ENCODE measurements at places on chromosomes 3 and 15.

DNA sequence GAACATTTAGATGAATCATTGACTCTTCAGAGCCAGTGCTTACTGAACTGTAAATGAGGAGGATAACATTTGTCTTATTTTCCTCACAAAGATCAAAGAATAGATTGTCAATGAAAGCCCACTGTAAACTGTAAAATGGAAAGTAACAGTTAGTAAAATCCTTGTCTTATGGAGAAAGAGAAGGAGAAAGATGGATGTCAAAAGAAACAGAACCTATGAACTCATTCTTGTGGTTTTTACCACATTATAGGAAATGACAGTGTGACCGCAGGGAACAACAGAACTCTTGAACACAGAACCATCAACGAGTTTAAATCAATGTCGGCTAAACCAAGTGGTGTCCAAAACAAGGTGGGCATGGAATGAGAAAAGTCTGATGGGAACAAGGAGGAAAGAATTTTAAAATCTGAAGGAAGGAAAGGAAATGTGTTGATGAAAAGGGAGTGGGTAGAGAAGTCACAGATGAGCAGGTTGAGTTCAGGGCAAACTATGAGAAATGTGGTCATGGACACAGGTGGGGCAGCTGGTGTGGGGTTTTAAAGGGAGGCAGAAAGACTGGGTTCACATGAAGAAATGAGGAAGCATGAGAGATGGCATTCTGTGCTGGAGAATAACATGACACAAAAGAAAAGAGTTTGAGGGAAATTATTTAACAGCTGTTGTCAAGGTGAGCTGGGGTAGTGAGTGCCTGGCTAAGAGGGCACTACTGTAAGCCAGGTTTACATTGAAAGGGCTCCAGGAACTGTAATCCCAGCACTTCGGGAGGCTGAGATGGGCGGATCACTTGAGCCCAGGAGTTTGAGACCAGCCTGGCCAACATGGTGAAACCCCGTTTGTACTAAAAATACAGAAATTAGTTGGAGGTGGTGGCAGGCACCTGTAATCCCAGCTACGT lies 42.4 kb upstream of the ETV5 start:
- no peak for DNase-seq

DNA sequence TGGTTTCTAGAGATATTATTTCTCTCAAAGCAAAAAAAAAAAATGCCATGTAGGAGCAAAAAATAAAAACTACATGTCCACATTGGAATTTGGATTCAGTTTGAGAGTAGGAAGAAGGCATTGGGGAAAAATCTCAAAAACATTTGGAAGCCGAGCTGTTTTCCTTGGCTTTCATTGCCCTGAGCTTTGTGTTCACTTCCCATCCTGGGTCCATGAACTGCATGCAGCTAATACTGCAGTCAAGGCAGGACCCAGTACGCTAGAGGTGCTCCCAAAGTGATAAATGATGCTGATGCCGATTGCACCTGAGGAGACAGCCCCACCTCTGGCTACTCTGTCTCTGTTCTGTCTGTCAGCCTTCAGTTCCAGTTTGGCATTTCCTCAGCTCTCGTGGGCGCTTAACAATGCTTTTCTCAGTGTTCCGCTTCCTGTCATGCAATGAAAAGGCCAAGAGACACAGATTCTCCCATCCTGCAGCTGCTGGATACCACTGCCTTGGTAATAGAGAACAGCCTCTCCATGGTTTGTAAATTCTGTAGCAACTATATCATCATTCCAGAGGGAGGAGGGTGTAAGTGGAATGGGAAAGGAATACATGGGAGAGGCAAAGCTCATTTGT lies 181.8 kb downstream of the RYR3 start:
- DNase-seq = no peak

- DNase-seq = peak; percentile 36
Measured at GRCh38 chr3:112111785-112112402, 21.2 kb downstream of the GCSAM start.

DNA sequence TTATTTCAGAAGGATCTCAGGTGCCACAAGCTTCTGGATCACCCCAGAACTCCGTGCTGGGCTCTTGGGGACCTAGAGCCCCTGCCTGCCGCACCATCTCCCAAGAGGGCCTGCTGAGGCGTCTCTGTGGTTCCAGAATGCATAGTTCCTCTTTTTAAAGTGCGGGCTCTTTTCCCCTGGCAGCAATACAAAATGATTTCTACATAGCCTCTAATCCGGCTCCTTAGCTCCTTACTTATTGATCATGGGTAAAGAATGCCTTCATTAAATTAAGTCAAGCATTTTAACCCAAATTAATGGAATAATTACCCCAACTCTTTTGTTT lies 121.9 kb downstream of the ATP10A start:
- no peak for DNase-seq

GRCh38 chr15:60895986-60896385 lies 333.1 kb downstream of the RORA start:
- no peak for DNase-seq

- DNase-seq = no peak
Measured at GRCh38 chr15:66877477-66878271, 175.6 kb downstream of the SMAD6 start.

- no peak for DNase-seq
Measured at GRCh38 chr3:14962762-14963161, 15.4 kb downstream of the NR2C2 start.

- no peak for DNase-seq
Measured at GRCh38 chr3:14333215-14333614, 69.2 kb upstream of the SLC6A6 start.

DNA sequence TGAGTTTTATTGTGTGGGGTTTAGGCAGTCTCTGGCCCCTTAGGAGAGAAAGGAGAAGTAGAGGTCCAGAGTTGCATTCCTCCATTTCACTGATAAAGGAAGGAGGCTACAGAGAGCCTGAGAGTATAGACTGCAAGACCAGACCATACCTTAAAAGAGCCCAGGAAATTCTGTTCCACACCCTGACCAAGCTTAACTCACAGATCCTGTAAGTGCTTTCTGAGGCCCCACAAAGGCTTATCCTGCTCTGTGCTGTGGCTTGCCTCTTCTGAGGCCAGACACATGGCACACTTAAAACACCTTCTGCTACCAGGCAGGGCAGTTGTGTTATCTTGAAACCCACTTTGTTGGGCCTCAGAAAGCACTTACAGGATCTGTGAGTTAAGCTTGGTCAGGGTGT lies 39.2 kb upstream of the LEKR1 start:
- no peak for DNase-seq

DNA sequence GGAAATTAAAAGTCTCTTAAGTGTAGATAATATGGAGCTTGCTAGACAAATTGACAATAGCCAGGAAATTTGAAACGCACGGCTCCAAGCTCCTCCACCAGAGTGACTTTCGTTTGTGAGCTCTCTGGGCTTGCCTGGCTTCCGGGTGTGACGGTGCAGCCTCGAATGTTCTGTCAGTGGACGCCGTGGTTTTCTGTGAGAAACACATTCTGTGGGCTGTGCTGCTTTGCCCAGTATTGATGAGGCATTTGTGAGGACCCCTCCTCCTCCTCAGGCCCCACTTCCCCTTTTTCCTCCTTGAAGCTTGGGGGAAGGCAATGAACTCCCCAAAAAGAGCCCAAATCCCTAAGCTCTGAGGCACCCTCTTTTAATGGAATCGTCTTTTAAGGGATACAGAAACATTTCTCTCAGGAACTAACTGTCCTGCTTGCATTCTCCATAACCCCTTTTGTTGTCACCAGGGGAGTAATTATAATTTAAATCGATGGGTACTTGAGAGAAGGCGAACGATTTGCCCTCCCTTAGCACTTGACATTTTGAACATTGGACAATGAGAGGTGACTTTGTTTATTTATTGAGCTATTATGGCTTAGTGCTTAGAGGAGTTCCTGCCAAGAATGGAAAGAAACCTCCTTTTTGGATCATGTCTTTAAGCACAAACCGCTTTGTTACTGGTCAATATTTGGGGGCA lies 40.8 kb downstream of the POLR2M start:
- no peak for DNase-seq

DNA sequence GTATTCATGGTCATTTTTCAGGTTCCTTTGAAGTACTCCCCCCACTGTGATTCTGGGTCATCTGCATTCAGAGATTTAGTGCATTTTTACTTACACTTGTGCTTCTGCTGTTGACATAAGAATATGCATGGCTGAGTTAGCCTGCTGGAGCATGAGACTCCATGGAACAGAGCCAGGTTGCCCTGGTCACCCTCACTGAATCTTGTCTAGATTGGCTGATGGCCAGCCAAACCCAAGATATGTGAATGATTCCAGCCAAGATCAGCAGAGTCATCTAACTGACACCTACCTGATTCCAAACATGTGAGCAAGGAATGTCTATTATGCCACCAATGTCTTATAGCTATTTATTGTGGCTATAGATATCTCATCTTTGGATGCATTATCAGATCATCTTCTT lies 25.1 kb downstream of the DTWD1 start:
- peak; percentile 72 for DNase-seq

GRCh38 chr3:191441687-191442086 lies 19.3 kb upstream of the PYDC2 start:
- DNase-seq = no peak

DNA sequence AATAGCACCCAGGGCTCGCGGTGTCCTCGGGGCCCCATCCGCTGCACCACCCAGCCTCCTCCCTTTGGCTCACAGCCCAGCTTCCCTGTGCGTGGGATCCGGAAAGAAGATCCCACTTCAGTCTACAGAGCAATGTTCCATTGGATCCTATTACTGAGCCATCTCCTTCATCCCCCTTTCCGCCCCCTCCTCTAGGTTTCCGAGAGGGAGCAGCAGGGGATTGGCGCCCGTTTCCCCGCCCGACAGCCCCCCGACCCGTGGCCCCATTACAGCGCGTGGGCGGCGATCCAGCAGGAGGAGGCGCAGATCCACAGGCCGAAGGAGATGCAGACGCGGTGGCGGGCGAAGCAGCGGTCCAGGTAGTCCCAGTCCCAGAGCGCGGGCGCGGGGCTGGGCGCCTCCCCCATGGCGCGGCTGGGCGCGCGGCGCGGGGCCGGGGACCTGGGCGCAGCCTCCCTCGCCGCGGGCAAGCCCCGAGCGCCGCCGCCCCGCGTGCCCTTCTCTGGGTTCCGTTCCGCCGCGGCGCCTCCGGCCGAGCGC lies 340 bp downstream of the TMEM44 start:
- DNase-seq = no peak

DNA sequence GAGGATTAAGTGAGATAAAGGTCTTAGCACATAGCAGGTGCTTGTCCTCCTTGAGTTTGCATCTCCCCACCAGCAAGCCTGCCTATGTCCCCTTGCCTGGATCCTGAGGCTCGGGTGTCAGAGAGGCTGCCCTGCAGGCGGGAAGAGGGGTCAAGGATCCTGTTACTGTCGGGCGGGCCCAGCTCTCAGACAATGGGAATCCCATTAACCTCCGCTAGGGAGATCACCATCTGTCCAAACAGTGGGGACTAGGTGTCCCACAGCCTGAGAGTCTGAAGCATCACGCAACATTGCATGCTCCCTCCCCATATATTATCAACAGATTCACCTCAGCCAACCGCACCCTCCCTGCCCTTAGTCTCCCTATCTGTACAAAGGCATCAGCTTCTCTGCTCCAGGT lies 151.4 kb downstream of the FBLN2 start:
- no peak for DNase-seq

DNA sequence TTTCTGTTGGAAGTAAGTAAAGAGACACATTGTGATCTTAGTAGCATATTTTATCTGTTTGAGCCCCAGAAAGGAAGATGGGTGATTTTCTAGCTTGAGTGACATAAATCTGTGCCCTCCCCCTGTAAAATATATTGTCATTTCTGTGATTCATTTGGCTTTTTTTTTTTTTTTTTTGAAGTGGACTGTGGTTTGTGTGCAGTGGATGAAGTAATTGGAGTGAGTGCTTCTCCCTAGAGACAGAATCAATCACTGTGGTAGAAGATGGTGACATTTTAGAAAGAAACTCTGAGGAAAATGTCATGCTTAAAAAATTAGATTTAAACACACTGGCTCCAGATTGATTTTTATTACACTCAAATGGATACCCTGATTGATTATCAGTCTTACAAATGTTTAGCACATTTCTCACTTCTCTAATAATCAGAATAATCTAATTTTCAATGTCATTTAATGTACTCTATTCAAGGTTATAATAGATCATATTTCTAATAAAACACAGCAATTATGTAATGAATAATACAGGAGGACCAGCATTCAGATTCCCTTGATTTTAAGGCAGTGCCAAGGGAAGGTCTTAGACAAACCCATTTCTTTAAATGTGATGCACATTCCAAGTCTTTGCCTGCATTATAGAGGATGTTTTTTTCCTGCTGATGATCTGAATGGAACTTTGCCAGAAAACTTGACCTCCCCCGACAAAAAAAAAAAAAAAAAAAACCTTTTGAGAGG lies 116.6 kb downstream of the TOP2B start:
- no peak for DNase-seq

DNA sequence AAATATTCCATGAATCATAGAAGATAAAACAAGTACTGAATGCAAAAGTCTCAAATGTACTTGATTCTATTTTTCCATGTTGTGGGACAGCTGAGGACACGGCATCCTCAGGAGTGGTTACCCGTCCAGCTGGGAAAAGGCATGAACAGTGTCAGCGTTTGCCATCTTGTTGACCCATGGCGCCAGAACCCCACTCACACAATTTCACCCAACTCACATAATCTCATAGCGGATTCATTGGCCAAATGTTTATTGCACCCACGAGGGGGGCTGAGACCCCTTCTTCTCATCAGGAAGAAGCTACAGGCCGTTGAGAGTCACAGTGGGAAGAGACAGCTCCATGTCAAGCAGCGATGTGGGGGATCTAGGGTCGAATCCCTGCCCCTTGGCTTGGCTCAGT lies 72.9 kb downstream of the OCA2 start:
- no peak for DNase-seq

GRCh38 chr3:10975695-10976234 lies 16.8 kb upstream of the SLC6A1 start:
- DNase-seq = no peak

- no peak for DNase-seq
Measured at GRCh38 chr15:99823346-99823745, 90.1 kb upstream of the LYSMD4 start.

DNA sequence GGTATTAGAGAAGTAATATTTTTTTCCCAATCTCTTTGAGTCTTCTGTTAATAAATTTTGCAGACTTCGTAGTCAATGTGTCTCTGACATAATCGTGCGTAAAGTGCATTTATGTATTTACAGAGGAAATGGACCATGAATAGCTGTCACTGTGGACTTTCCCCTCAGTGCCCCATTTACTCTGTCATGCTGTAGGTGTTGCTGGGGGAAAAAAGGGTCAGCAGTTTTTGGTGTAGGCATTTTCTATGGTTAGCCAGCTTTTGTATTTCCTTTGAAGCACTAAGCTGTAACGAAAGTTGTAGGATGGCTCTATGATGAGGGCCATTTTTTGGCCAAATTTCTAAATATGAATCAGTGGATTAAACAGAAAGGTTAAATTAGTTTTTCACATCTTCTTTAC lies 598.4 kb downstream of the FGF12 start:
- no peak for DNase-seq

DNA sequence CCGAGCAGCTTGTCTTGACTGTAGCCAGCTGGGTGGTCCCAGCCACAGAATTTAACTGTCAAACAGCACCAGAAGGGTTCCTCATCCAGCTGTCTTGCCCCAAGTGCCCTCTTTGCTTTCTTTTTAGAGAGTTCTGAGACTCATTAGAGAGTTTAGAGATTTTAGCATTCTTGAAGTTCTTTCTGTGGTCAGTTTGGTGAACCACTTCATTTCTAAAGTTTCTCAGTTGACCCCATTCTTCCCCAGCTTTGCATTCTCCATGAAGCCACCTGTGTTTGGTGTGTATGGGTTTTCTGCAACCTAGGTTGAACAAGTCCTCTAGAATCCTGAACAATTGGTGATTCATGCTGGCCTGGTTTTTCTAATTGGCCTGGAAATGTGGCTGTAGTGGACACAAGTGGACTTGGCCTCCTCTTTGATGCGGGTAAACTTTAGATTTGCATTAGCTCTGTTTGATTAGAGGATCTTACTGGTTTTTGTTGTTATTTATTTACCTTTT lies 33.7 kb downstream of the FLNB start:
- DNase-seq = no peak

Measured in brain pericyte (primary cell).